ENCODE measurements at places on chromosomes 6 and 20.

- DNase-seq = peak; percentile 49
These were observed 211.6 kb upstream of the ZNF184 start for GRCh38 chr6:27684264-27685211.

GRCh38 chr6:156857573-156857972 lies 80.4 kb downstream of the ARID1B start:
- no peak for DNase-seq

DNA sequence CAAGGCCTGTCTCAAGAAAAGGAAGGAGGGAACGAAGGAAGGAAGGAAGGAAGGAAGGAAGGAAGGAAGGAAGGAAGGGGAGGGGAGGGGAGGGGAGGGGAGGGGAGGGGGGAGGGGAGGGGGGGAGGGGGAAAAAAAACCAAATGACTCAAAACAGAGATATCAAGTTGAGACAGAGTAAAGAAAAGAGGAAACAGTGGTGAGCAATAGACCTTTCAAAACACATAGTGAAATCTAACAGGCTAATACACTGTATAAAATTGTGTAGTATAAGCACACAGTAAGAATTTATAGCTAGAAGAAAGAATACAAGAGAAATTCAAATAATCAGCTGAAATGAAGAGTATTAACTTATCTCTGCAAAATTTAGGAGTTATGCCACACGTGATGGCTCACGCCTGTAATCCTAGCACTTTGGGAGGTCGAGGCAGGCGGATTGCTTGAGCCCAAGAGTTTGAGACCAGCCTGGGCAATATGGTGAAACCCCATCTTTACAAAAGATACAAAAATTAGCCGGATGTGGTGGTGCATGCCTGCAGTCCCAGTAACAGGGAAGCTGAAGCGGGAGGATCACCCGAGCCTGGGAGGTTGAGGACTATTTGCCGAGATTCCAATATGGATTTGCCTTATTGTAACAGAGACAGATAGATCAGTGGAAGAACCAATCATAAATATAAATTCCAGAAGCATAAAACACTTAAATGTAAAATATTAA lies 123.2 kb downstream of the PRND start:
- no peak for DNase-seq

DNA sequence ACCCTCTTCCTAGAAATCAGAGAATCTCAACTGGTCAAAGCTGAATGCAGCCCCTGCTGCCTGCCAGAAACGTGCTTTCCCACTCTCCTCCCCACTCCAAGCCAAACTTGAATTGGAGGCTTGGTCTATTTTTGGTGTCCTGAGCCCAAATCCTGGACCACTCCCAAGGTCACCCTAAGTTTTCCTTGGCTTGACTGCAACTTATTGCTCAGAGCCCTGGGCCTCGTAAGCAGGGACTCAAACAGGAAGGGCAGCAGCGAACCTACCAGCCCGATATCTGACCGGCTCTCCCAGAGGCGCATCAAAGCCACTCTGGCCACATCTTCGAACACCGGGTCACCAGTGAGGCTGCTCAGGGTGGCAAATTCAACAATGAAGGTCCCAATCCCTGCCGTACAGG lies 12.7 kb downstream of the EDEM2 start:
- DNase-seq = peak; percentile 59

GRCh38 chr20:46291401-46291800 lies 16.9 kb downstream of the CDH22 start:
- no peak for DNase-seq

DNA sequence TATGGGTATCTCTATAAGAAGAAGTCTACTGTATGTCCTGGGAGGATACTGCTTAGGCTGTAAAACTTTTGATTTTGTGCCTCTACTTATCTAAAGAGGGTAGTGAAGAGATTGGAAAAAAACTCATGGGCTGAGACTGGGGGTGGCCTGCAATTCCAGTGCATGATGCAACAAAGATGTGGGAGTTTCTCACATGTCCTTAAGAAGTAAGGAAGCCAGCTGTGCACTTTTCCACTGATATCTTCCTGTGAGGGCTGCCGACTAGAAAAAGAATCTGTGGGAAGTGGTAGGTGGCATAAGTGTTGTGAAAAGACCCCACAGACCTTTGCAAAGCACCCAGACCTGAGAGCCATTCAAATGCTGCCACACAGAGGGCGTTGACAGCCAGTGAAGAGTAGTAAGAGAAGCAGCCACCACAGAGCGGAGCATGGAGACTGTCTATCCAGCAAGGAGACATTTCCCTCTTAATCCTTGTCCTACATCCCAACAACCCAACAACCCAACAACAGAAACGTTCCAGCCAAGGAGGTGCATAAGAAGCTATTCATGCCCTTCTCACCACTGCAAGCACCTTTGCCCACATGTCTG lies 65.1 kb downstream of the PFDN4 start:
- DNase-seq = no peak

- DNase-seq = no peak
These were observed 5.8 kb upstream of the SLC52A3 start for GRCh38 chr20:774016-774659.

DNA sequence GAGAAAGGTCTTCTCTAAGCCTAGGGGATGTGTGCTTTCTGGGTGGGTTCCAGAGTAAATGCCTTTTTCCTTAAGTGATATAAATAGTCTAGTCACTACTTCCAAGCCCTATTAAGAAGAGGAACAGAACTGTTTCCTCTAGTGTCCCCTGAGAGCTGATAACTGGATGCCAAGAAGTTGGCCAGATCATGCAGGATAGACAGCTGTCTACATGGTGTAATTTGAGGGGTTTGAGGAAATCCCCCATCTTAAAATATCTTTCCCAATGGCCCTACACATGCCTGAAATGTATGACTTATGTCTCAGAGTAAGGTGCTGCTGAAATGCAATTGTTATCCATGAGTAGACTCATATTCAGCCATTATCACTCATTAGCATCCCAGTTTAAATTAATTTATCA lies 20.2 kb upstream of the PIM1 start:
- no peak for DNase-seq

DNA sequence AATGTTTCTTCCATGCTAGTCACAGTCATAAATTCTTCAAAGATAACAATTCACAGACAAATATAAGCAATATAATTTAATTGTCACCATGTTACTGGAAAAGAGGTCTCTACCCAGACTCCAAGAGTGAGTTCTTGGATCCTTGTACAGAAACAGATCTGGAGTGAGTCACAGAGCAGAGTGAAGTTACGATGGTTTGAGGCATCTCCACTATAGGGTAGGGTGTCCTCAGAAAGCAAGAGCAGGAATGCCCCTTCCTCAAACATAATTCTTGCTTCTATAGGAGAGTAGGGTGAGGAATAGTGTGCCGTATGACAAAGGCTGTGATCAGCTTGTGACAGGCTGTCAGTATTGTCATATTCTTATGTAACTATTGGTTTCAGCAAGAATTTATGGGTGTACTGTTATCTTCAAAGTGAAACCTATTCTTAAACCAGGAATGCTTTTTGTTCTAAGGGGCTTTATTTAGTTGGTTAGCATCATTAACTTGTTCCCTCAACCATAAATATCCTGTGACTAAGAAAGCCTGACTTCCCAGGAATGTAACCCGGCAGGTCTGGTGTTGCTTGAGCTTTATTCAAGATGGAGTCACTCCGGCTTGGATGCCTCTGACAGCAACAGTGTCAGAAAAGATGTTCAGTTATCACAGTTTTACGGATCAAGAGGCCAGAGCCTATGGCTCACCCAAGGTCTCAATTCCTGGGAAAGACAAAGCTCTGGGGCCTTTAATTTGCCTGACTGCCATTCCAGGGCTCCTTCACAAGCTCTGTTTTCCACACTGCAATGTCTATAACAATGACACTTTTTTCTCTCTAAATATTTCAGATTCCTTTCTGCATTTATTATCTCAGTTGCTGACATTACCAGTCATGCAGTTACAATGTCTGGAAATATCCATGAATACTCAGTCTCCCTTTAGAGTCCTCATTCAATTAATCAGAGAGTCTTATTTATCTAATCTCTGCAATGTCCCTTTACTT lies 298.6 kb downstream of the C6orf118 start:
- no peak for DNase-seq

DNA sequence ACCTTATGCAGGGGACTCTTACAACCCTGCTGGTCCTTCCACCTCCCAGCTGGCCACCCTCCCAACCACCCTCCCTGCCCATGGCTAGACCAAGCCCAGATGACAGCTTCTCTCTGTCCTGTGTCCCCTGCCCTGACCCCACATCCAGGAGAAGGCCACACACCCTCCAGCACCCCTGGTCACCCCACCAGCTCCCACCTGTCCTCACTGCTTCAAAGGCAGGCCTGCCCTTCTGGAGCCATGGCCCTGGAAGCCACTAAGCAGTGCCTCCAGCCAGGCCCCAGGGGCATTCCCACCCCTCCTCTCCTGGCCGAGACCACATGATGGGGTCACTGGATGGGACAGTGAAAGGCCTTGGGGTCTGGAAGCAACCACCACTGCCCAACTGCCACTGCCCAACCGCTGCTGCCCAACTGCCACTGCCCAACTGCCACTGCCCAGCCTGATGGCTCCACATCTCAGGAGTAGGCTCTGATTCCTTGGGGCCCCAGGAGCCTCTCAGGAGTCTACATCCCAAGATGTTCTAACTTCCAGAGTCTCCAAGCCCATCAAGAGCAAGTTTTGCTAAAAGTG lies 30.5 kb downstream of the UBD start:
- DNase-seq = no peak

DNA sequence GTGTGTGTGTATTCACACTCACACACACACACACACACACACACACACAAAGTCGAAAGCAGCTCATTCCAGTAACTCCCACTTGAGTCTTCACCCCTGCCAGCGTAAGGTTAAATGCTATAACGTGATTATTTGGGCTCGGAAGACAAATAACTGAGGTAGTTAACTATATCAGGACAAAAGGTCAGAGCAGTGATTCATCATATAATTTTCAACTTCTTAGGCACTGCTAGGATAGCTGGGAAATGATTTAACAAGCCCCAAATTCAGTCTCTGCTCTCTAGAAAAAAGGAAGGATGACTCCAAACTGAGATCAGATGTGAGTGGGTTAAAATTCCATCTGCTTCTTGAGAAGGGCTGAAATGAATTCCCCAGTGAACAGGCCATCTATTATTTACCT lies 30.7 kb downstream of the HDGFL1 start:
- no peak for DNase-seq

DNA sequence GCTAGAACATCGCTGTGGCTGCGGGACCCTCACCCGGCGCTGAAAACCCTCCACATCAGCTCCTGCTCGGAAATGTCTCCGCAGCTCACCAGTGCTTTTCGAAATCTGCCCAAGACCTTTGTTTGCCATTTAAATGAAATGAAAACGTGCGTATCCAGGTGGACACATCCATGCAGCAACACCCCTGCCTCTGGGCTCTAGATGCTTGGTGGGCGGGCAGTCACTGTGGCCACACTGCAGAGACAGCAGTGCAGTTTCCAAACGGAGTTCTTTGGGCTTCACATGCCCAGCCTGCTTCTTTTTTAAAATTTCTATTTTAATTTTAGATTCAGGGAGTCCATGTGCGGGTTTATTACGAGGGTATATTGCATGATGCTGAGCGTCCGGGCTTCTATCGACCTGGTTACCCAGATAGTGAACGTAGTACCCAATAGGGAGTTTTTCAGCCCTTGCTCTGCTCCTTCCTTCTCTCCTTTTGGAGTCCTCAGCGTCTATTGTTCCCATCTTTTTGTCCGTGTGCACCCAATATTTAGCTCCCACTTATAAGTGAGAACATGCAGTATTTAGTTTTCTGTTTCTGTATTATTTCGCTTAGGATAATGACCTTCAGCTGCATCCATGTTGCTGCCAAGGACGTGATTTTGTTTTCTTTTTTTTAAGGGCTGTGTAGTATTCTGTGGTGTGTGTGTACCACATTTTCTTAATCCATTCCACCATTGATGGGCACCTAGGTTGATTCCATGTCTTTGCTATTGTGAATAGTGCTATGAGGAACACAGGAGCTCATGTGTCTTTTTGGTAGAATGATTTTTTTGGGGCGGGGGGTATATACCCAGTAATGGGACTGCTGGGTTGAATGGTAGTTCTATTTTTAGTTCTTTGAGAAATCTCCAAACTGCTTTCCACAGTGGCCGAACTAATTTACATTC lies 4.8 kb upstream of the TUBB2B start:
- DNase-seq = no peak

DNA sequence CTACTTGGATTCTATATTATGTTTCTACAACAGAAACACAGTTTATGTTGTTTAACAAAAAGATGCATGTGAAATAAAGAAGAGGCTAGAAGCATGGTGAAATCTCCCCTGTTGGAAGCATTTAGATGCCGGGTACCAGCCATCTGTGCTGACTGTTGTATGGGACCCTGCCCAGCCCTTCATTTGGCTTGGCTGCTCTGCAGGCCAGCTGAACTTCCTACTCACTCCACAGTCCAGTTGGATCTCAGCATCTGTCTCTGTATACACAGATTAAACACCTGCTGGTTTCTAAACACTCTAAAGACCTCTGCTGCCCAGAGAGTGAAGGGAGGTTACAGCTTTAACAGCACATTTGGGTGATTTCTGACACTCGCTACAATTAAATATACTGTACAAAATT lies 228.3 kb downstream of the SLC35F1 start:
- DNase-seq = no peak

Data from endothelial cell of umbilical vein (primary cell).